HepG2 (cell line): ENCODE measurements at places on chromosomes 12 and 14. TPM values are rescaled to one million over a fixed set of nuclear protein-coding genes. Genes with fewer than 3 reads are reported as not detected.

DNA sequence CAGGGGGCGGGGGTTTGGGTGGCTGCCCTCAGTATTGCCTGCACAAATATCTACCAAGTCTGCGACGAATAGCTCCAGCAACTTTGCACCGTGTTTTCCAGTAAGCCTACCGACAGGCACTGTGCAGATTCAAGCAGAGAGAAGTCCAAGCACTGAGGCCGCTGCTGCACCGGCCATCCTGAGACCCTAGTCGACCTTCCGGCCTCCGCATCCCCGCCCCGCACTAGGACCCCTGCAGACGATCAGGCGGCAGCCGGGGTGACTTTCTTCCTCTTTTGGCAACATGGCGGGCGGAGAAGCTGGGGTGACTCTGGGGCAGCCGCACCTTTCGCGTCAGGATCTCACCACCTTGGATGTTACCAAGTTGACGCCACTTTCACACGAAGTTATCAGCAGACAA is at the start of gene EIF2S3B:
Gene EIF2S3B, plus strand, starts transcription at position 271 of the 400 bp plus-strand sequence. Its CDS starts 13 bp downstream, at position 284.
- no peak within 1 kb of the TSS for H3K4me3 ChIP-seq
- DNase-seq: no peak
- no peaks in the 10 kb centered on the region for H3K4me1 ChIP-seq
- H3K27me3 ChIP-seq: peaks cover 4% of the 10 kb centered on the region; the same call in 1 of the 3 replicates
- H3K36me3 ChIP-seq: no peaks in the 10 kb centered on the region

DNA sequence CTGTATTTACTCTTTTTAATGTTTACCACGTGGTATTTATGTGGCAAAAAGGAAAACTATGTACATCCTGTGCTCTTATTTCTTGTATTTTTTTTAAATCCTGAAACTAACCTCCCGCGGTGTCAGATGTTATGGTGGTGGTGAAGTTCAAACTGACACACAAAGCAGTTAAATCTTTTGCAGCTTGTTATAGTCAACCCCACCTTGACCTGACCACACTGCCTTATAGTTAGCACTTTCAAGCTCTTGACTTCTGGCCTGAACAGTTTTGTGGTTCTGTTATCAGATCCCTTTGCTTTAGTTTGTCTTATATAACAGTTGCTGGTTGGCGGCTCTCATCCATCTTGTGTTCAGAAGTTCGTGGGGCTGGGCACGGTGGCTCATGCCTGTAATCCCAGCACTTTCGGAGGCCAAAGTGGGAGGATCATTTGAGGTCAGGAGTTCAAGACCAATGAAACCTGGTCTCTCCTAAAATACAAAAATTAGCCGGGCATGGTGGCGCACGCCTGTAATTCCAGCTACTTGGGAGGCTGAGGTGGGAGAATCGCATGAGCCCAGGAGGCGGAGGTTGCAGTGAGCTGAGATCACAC is 2.1 kb downstream of the UNG start:
- H3K4me3 ChIP-seq: peak overlapping the region; percentile 86; the same call in 1 of the 2 replicates
- no peak for DNase-seq
- H3K27ac ChIP-seq: no peak overlapping the region
- H3K4me1 ChIP-seq: peaks cover 35% of the 10 kb centered on the region

GRCh38 chr12:116196226-116196625 is 81.3 kb downstream of the MED13L start:
- no peaks in the 10 kb centered on the region for H3K36me3 ChIP-seq
- no peak for DNase-seq
- H3K4me3 ChIP-seq: no peak overlapping the region
- peaks cover 6% of the 10 kb centered on the region; the same call in 1 of the 2 replicates for H3K4me1 ChIP-seq
- no peak overlapping the region for H3K27ac ChIP-seq

The GPR162 gene
- total RNA-seq: not detected in 2 replicates

The MYBPC1 gene
- 0.31 and 0.44 TPM in 2 replicates for total RNA-seq

The KITLG gene
- 4.3 and 5.3 TPM in 2 replicates for total RNA-seq

- no peaks in the 10 kb centered on the region for H3K36me3 ChIP-seq
- no peak overlapping the region for H3K27ac ChIP-seq
- no peak for DNase-seq
Observed at GRCh38 chr12:62618319-62618718, 151.7 kb downstream of the MON2 start.

DNA sequence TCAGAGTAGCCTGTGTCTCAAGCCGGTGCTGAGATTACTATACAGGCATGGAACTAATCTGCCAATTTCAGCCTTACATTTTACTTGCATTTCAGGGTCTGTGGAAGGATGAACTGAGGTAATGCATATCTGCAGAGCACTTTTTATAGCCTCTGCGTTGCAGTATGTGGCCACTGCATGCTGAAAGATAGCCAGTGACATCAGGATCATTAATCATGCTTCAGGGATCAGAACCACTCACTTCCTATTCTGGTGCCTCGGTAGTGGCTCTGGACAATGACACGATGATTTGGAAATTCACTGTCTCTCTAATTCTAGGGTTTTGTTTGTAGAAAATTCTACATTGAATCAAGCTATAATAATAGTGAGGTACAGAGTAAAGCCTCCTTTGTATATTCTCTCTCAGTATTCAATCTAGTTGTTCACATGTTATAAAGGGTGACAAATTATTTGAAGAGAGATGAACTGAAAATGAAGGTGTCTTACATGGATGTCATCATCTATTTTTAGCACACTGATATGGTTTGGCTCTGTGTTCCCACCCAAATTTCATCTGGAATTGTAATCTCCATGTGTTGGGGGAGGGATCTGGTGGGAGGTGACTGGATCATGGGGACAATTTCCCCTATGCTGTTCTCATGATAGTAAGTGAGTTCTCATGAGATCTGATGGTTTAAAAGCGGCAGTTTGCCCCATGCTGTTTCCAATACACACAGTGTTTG is 554.3 kb upstream of the MIS18BP1 start:
- H3K27me3 ChIP-seq: no peaks in the 10 kb centered on the region
- DNase-seq: no peak
- H3K36me3 ChIP-seq: no peaks in the 10 kb centered on the region
- no peaks in the 10 kb centered on the region for H3K4me1 ChIP-seq
- no peak overlapping the region for H3K27ac ChIP-seq
- no peak overlapping the region for H3K4me3 ChIP-seq

GRCh38 chr12:18270958-18271460 is 9.7 kb downstream of the PIK3C2G start:
- H3K4me1 ChIP-seq: no peaks in the 10 kb centered on the region
- H3K27ac ChIP-seq: no peak overlapping the region
- no peak for DNase-seq
- no peaks in the 10 kb centered on the region for H3K27me3 ChIP-seq

DNA sequence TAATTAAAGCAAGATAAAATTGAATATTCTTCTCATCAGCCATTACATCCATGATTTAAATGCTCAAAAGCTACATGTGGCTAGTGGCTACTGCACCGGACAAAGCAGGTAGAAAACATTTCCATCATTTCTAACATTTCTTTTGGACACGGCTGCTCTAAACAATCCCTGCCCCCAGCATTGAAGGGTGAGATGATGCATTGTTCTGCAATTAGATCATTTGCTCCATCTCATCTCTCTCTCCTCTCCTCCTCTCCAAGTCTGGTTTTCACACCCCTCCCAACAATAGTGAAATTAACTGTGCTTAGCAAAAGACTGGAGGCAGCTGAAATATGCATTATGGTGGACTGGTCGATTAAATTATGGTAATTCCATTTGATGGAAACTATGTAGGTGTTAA is 288.5 kb downstream of the KSR2 start:
- no peaks in the 10 kb centered on the region for H3K36me3 ChIP-seq
- H3K27ac ChIP-seq: no peak overlapping the region
- H3K4me3 ChIP-seq: no peak overlapping the region
- H3K4me1 ChIP-seq: peaks cover 7% of the 10 kb centered on the region

- H3K4me1 ChIP-seq: peaks cover 57% of the 10 kb centered on the region
- peaks cover 6% of the 10 kb centered on the region; the same call in 1 of the 2 replicates for H3K36me3 ChIP-seq
- no peaks in the 10 kb centered on the region for H3K27me3 ChIP-seq
- peak overlapping the region; percentile 53 for H3K4me3 ChIP-seq
- peak overlapping the region; percentile 97 for H3K27ac ChIP-seq
Observed at GRCh38 chr14:74950795-74951442, 4.5 kb downstream of the PGF start.

- H3K4me1 ChIP-seq: peaks cover 65% of the 10 kb centered on the region
- H3K27ac ChIP-seq: no peak overlapping the region
- no peak overlapping the region for H3K4me3 ChIP-seq
- DNase-seq: no peak
- peaks cover 23% of the 10 kb centered on the region; the same call in 2 of the 3 replicates for H3K27me3 ChIP-seq
- H3K36me3 ChIP-seq: no peaks in the 10 kb centered on the region
Observed at GRCh38 chr14:77185093-77185465, 3.5 kb downstream of the TMEM63C start.

The DNAH10 gene
- 0.02 and 0.06 TPM in 2 replicates for total RNA-seq

DNA sequence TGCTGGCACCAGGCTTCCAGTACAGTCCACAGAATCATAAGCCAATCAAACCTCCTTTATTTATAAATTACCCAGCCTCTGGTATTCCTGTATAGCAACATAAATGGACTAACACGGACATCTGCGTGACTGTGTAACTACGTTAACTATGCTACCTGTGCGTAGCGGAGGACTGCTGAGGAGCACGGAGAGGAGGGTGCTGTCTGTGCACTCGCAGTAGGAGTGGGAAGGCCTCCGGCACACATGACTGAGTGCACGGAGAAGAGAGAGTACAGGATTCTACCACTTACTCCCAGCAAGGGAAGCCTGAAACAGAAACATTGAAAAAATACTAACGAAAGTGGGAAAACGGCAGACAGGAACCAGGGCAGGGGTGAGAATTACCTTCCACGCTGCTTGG is 22.9 kb downstream of the RAD52 start:
- H3K36me3 ChIP-seq: peaks cover 14% of the 10 kb centered on the region
- no peak for DNase-seq
- H3K4me1 ChIP-seq: no peaks in the 10 kb centered on the region

DNA sequence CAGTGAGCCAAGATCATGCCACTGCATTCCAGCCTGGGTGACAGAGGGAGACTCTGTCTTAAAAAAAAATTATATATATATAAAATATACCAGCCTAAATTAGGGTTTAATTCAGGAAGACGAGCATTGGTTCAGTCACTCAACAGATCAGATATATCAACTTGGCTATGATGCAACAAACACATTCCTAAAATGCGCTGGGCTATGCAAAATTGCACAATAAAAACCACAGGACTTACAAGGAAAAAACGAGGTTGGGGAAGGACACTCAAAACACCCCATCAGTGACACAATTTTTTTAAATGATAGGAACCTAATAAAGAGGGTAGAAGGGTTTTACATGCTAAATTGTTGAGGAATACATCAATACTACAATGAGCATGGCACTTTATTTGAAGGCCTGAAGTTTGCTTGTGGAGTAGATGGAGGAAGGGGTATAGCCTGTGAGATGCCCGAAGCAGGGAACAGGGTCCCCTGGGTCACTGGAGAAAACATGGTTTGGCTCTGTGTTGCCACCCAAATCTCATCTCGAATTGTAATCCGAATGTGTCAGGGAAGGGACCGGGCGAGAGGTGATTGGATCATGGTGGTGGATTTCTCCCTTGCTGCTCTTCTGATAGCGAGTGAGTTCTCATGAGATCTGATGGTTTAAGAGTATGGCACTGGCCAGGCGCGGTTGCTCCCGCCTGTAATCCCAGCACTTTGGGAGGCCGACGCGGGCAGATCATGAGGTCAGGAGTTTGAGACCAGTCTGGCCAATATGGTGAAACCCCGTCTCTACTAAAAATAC is 71.2 kb downstream of the TNFAIP2 start:
- no peak overlapping the region for H3K27ac ChIP-seq
- H3K36me3 ChIP-seq: no peaks in the 10 kb centered on the region
- no peak overlapping the region for H3K4me3 ChIP-seq
- peak; percentile 21 for DNase-seq
- H3K27me3 ChIP-seq: no peaks in the 10 kb centered on the region

DNA sequence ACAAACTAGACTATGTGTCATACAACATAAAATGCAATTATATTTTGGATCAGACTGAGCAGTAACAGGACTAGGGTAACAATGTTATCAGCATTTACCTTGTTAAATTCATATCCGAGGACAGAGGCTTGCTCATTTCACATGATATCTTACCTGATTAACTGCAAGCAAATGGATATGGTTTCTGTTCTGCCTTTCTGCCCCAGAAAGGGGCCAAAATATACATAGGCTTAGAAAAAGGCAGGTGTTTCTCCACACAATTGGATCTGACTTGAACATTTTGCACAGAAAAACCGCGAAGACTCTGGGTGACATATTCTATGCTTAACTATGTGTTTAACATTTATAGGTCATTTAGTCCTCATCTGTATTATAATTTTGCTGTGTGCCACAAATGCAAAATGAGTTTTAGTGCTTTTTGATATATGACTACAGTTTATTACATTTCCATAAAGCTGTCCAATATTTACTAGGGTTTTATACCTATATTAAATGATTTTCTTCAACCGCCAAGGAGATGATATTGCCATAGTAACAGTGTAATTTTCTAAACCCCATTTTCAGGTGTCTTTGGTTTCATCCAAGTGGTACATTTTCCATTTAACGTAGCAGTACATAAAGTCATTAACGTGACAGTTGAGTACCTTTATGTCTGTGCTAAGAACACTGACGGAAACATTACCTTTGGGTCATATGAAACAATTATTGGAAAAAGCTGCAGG is 249.3 kb upstream of the KRR1 start:
- H3K36me3 ChIP-seq: no peaks in the 10 kb centered on the region
- no peaks in the 10 kb centered on the region for H3K27me3 ChIP-seq
- no peak overlapping the region for H3K4me3 ChIP-seq
- no peak for DNase-seq

DNA sequence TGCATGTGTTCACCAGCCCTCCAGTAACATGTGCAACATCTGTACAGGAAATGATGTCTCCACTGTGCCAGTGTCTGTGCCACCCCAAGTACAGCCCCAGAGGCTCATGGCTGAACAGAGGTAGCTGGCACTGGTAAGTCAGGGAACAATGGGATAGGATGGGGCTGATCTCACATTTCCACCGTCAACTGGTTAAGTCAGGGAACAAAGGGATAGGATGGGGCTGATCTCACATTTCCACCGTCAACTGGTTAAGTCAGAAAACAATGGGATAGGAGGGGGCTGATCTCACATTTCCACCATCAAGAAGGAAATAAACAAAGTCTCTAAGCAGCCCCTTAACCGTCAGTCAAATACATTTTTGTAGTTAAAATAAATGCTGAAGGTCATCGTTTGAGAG is 246.6 kb downstream of the TMEM132D start:
- no peak overlapping the region for H3K4me3 ChIP-seq
- DNase-seq: no peak
- no peaks in the 10 kb centered on the region for H3K27me3 ChIP-seq
- no peaks in the 10 kb centered on the region for H3K4me1 ChIP-seq
- no peaks in the 10 kb centered on the region for H3K36me3 ChIP-seq

DNA sequence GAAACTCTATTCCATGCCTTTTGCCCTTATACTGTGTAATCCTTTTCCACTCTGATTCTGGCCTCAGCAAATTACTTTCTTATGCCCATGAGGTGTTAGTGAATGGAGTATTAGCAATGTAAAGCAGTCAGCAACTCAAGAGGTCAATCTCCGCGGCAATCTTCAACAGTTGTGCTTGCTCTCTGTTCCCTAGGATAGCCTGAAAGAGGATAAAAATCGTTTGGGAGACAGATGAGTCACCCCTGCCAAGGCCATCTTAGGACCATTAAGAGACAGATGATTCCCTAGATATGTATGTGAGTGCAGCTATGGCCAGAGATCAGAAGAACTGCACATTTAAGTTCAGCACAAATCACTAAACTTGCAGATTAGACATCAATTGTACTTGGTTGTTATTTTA is 1145.8 kb downstream of the GALC start:
- no peaks in the 10 kb centered on the region for H3K36me3 ChIP-seq
- H3K27ac ChIP-seq: no peak overlapping the region
- no peak for DNase-seq
- no peak overlapping the region for H3K4me3 ChIP-seq
- H3K27me3 ChIP-seq: no peaks in the 10 kb centered on the region

GRCh38 chr12:93568091-93568490 is 4.4 kb upstream of the SOCS2 start:
- no peak for DNase-seq
- H3K36me3 ChIP-seq: no peaks in the 10 kb centered on the region
- H3K4me1 ChIP-seq: peaks cover 42% of the 10 kb centered on the region
- no peak overlapping the region for H3K4me3 ChIP-seq
- H3K27ac ChIP-seq: no peak overlapping the region
